Right renal pelvis (tissue), 4 donors: ENCODE measurements at places on chromosomes 6 and 20. TPM values are rescaled to one million over a fixed set of nuclear protein-coding genes. Genes with fewer than 3 reads are reported as not detected.

GRCh38 chr6:149628875-149629510 lies 19.5 kb downstream of the KATNA1 start:
- no peak for DNase-seq

DNA sequence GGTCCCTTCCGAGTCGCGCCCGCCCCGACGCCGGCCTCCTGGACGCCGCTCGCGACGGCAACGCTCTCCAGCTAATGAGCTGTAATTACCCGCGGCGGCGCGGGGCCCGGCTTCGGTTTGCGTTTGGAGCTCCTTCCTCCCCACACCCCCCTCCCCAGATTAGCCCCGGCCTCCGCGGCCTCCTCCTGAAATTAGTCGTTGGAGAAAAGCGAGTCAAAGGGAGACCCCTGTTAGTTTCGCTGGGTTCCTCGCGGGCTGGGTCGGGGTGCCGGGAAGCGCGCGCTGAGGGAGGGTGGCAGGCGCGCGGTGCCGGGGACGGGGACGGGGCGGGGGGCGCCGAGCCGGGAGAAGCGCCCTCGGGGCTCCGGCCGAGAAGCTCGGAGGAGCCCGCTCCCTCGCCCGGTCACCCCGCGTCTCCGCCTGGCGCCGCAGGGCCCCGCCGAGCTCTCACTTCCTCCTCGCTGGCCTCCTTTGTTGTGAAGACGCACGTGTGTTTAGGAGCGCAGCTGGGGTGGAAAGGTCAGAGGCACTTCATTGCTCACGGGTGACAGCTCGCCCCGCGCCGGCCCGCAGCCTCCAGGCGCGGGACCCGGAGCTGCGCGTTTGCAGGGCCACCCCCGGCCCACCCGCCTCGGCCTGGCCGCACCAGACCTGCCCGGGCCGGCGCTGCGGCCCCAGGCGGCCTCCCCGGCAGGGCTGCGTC lies 4.9 kb downstream of the FOXC1 start:
- no peak for DNase-seq

DNA sequence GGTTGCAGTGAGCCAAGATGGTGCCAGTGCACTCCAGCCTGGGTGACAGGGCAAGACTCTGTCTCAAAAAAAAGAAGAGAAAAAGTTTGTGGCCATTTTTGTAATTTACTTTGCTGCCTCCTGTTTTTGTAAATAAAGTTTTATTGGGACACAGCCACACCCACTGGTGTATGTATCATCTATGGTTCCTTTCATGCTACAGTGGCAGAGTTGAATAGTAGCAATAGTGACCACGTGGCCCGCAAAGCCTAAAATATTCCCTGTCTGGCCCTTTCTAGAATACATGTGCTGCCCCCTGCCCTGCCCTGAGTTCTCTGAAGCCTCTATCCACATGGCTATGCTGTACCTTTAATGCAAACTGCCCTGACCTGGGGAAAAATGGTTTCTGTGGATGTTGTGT lies 75.3 kb upstream of the ZNF133 start:
- no peak for DNase-seq

DNA sequence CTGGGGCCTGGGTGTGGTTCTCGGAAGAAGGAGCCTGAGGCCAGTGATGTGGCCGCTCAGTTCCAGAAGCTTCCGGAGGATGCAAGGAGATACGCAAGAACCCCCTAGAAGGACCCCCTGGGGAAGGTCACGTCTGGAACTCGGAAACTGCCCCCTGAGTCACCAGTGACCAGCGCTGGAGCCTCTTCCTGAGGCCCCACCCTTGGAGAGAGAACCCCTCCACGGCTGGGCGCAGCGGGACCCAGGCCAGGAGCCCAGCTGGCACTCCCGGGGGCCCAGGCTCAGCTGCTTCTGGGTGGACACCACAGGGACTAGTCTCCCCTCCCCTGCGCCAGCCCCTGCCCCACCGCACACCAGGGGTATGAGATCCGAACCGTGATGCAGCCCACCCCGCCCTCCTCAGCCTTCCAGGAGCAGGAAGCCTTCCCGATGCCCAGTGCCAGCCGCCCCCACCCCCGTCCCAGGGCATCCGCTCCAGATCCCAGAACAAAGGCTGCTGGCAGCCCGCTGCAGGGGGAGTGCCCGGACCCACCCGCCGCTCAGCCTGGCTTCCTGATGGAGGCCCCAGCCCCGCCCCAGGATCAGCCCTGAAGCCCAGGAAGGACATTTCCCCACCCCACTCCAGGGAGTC lies 7.5 kb downstream of the LAMA5 start:
- no peak for DNase-seq

The PNPLA1 gene
- 2.2 TPM for polyA plus RNA-seq
